ENCODE measurements at places on chromosomes 13 and 19. TPM values are rescaled to one million over a fixed set of nuclear protein-coding genes. Genes with fewer than 3 reads are reported as not detected.

DNA sequence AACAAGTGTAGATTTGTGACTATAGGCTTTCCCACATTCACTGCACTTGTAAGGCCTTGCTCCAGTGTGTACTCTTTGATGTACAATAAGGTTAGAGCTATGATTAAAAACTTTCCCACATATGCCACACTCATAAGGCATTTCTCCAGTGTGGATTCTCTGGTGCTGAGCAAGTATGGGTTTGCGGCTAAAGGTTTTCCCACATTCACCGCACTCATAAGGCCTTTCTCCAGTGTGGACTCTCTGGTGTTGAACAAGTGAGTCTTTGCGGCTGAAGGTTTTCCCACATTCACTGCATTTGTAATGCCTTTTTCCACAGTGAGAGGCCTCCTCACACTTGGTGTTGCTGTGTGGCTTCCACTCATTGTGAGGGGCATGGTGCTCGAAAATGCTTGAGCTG lies 3.7 kb downstream of the ZNF772 start:
- H3K36me3 ChIP-seq, result peaks cover 21% of the 10 kb centered on the region
- H3K27ac ChIP-seq, result no peak overlapping the region
- no peak overlapping the region for H3K4me3 ChIP-seq
- H3K4me1 ChIP-seq, result no peaks in the 10 kb centered on the region
- H3K27me3 ChIP-seq, result no peaks in the 10 kb centered on the region

DNA sequence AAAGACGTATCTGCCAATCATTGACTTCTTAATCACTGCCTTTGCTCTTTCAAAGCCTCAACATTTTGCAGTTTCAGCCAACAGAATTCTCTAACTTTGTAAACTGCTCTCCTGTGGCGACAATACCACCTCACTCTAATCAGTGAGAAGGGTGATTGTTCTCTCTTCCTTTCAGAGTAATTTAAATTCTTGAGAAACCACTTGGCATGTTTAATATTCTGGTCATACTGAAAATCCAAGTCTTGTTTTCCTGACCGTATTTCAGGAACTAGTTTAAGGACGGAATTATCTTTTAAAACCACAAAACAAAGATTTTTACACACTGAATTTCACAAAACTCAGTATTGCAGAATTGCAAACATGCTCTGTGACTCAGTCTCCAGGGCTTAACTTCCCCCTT lies 5.2 kb upstream of the CDC16 start:
- peaks cover 33% of the 10 kb centered on the region for H3K27me3 ChIP-seq
- no peak for DNase-seq
- no peak overlapping the region for H3K4me3 ChIP-seq
- no peaks in the 10 kb centered on the region for H3K4me1 ChIP-seq
- H3K36me3 ChIP-seq, result no peaks in the 10 kb centered on the region

- H3K36me3 ChIP-seq, result no peaks in the 10 kb centered on the region
- H3K27me3 ChIP-seq, result no peaks in the 10 kb centered on the region
- peaks cover 8% of the 10 kb centered on the region for H3K4me1 ChIP-seq
- H3K27ac ChIP-seq, result no peak overlapping the region
These were observed 3.7 kb upstream of the MTRF1 start for GRCh38 chr13:41267106-41267505.

- H3K4me1 ChIP-seq, result no peaks in the 10 kb centered on the region
- no peaks in the 10 kb centered on the region for H3K27me3 ChIP-seq
- H3K27ac ChIP-seq, result no peak overlapping the region
- no peak for DNase-seq
These were observed 2695.8 kb downstream of the PCDH9 start for GRCh38 chr13:64534302-64534701.

- no peaks in the 10 kb centered on the region for H3K36me3 ChIP-seq
- H3K4me3 ChIP-seq, result no peak overlapping the region
- H3K27me3 ChIP-seq, result no peaks in the 10 kb centered on the region
- H3K27ac ChIP-seq, result no peak overlapping the region
- no peaks in the 10 kb centered on the region for H3K4me1 ChIP-seq
These were observed 1000.6 kb downstream of the OLFM4 start for GRCh38 chr13:54029226-54029625.

GRCh38 chr19:51771376-51772130 lies 10.6 kb downstream of the FPR2 start:
- no peak overlapping the region for H3K4me3 ChIP-seq
- DNase-seq, result no peak
- H3K27me3 ChIP-seq, result no peaks in the 10 kb centered on the region
- no peaks in the 10 kb centered on the region for H3K4me1 ChIP-seq

DNA sequence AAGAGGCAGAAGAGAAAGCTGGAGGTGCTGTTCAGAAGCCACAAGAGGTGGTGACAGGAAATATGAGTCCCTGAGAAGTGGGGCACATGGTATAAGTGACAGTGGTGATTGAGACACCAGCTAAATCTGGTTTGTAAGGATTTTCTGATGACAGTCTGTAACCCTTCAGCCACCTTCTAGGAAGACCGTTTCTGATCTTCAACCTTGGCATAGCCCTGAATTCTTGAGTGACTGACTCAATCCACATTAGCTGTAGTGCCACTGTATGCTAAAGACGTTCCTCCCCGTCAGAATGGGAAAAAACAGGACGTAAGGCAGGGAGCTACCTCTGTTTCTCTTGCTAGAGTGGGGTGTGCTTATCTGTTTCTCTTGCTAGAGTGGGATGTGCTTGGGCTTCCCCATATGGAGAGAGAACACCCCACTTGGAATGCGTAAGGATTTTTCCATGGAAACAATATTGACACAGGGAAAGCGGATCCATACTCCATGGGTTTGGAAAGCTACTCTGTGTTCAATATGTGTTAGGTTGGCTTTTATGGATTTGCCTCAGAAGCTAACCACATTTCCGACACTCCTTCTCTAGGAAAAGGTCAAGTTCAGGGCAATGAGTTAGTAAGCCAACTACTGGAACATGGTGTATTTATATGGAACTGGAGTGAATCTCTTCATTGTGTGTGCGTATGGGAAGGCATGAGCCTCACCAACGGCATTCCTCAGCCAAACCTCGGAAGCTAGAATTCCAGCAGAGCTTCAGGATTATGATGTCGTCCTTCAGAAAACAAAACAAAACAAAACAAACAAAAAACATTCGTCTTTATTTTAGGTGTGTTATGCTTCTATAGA lies 948.8 kb upstream of the SLC10A2 start:
- H3K36me3 ChIP-seq, result no peaks in the 10 kb centered on the region
- peak overlapping the region; percentile 74 for H3K27ac ChIP-seq
- H3K27me3 ChIP-seq, result no peaks in the 10 kb centered on the region
- H3K4me1 ChIP-seq, result peaks cover 27% of the 10 kb centered on the region
- H3K4me3 ChIP-seq, result no peak overlapping the region
- peak; percentile 71 for DNase-seq

- H3K27ac ChIP-seq, result no peak overlapping the region
- no peak for DNase-seq
- H3K27me3 ChIP-seq, result no peaks in the 10 kb centered on the region
These were observed 8.0 kb downstream of the LILRB4 start for GRCh38 chr19:54670576-54671357.

GRCh38 chr19:30281906-30282305 lies 90.3 kb upstream of the ZNF536 start:
- no peak overlapping the region for H3K27ac ChIP-seq
- no peaks in the 10 kb centered on the region for H3K4me1 ChIP-seq
- H3K36me3 ChIP-seq, result no peaks in the 10 kb centered on the region
- H3K27me3 ChIP-seq, result no peaks in the 10 kb centered on the region
- DNase-seq, result no peak

GRCh38 chr19:39524495-39524894 lies 8.2 kb downstream of the EID2B start:
- DNase-seq, result no peak
- no peaks in the 10 kb centered on the region for H3K36me3 ChIP-seq
- H3K27me3 ChIP-seq, result no peaks in the 10 kb centered on the region

DNA sequence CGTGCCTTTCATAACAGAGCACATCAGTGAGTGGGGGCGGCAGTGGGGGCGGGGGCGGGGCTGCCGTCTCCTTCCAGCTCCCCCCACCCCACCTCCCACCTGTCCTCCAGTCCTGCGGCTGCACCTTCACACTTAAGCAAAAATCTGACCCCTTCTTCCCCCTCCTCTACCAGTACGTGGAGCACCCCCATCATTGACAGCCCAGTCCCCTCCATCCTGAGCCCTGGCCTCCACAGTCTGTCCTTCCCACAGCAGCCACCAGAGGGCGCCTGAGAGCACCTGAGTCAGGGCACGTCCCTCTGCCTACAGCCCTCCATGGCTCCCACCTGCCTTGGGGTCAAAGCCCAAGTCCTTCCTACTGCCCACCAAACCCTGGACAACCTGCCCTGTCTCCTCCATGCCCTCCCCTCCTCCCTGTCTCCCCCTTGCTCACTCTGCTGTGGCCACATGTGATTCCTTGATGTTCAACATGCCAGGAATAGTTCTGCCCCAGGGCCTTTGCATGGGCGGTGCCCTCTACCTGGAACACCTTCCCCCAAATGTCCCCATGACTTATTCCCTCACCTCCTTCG lies 4.0 kb downstream of the EBI3 start:
- H3K4me1 ChIP-seq, result no peaks in the 10 kb centered on the region
- H3K27me3 ChIP-seq, result no peaks in the 10 kb centered on the region
- no peak overlapping the region for H3K4me3 ChIP-seq
- no peak overlapping the region for H3K27ac ChIP-seq

DNA sequence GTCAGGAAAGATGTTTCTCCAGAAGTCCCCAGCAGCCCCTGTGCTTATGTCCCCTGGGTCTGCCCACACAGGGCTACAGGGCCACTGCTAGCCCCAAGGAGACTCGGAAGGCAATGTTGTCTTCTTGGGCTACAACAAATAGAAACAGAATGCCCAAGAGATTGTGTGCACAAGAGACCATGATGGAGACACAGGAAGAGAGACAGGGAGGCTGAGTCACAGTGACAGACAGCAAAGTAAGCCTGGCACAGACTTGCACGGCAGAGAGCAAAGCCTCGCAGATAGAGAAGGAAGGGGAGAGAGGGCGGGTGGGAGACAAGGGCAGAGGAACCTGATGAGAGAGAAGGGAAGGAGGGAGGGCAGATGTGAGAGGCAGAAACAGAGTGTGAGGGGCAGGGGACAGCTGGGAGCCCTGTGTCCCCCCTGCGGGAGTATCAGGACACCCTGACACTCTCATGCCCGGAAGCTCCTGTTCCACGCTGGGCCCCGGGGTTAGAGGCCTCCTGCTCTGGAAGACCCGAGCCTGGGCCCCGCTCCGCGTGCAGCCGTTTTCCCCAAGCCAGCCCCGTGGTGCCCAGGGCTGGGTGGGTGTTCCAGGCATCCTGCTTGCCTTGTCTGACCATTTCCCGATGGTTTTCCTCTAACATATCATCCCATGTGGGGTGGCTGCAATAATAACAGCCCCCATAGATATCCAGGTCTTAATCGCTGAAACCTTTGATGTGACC lies 2.7 kb upstream of the PLA2G4C start:
- peaks cover 22% of the 10 kb centered on the region for H3K4me1 ChIP-seq
- H3K36me3 ChIP-seq, result no peaks in the 10 kb centered on the region
- H3K4me3 ChIP-seq, result no peak overlapping the region
- no peak for DNase-seq

DNA sequence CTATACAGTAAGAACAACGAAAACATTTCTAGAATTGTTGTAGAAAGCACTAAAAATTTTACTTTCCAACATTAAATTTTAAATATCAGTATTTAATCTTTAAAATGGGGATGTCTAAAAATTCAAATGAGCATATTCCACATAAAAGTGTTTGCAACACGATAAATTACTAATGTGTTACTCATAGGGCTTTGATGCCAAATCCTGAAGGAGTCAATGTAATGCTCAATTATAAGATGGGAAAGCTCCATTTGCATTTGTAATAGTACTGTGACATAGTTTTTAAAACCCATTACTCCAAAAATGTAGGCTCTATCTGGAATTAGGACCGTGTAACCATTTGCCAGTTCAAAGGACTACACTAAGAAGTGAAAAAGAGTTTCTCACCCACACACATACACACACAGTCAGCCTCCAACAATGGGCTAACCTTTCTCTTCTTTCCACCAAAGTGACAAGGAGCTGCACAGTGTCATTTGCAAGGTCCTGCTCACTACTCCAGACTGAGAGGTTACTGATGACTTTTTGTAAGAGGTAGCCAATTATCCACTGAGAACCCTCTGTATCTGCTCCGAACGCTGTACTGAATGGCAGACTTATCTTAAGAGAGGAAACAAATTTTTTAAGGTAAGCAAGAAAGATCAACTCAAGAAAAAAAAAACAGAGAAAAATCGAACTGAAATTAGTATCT lies 26.1 kb upstream of the EEF1AKMT1 start:
- no peak overlapping the region for H3K4me3 ChIP-seq
- H3K27ac ChIP-seq, result peak overlapping the region; percentile 24
- no peaks in the 10 kb centered on the region for H3K27me3 ChIP-seq
- peaks cover 3% of the 10 kb centered on the region for H3K36me3 ChIP-seq

GRCh38 chr13:46490129-46490528 lies 62.8 kb upstream of the LRCH1 start:
- H3K4me3 ChIP-seq, result no peak overlapping the region
- peaks cover 13% of the 10 kb centered on the region for H3K27me3 ChIP-seq
- H3K27ac ChIP-seq, result no peak overlapping the region
- no peaks in the 10 kb centered on the region for H3K4me1 ChIP-seq
- H3K36me3 ChIP-seq, result no peaks in the 10 kb centered on the region

GRCh38 chr13:25981060-25981459 lies 70.8 kb downstream of the SHISA2 start:
- no peak overlapping the region for H3K27ac ChIP-seq
- peaks cover 11% of the 10 kb centered on the region for H3K4me1 ChIP-seq
- no peak for DNase-seq
- H3K27me3 ChIP-seq, result no peaks in the 10 kb centered on the region
- no peak overlapping the region for H3K4me3 ChIP-seq

- H3K4me3 ChIP-seq, result no peak overlapping the region
- H3K27ac ChIP-seq, result no peak overlapping the region
- no peaks in the 10 kb centered on the region for H3K36me3 ChIP-seq
- no peaks in the 10 kb centered on the region for H3K4me1 ChIP-seq
These were observed 75.4 kb upstream of the TRPC4 start for GRCh38 chr13:37944869-37945442.

- no peak for DNase-seq
- no peaks in the 10 kb centered on the region for H3K4me1 ChIP-seq
- no peak overlapping the region for H3K27ac ChIP-seq
- peaks cover 15% of the 10 kb centered on the region for H3K27me3 ChIP-seq
- no peaks in the 10 kb centered on the region for H3K36me3 ChIP-seq
These were observed 40.7 kb upstream of the TNFSF11 start for GRCh38 chr13:42533336-42533591.

- H3K4me1 ChIP-seq, result no peaks in the 10 kb centered on the region
- DNase-seq, result no peak
- no peak overlapping the region for H3K27ac ChIP-seq
- no peaks in the 10 kb centered on the region for H3K36me3 ChIP-seq
- H3K4me3 ChIP-seq, result no peak overlapping the region
- H3K27me3 ChIP-seq, result no peaks in the 10 kb centered on the region
These were observed 259.6 kb downstream of the TSHZ3 start for GRCh38 chr19:31089681-31090080.

Gene CCDC106
- 17.8 TPM for polyA plus RNA-seq

Gene ZNF154
- 1.3 TPM for polyA plus RNA-seq

Gene ZNF582
- polyA plus RNA-seq, result 2.2 TPM

Gene F10
- polyA plus RNA-seq, result 0.14 TPM

Gene SPRED3
- polyA plus RNA-seq, result 7.0 TPM

Gene PEPD
- polyA plus RNA-seq, result 126 TPM

Gene ZNF836
- 2.6 TPM for polyA plus RNA-seq
